T-cell (primary cell): ENCODE measurements at places on chromosomes 2 and 18. TPM values are rescaled to one million over a fixed set of nuclear protein-coding genes. Genes with fewer than 3 reads are reported as not detected.

GRCh38 chr18:50468807-50469206 lies 91.1 kb upstream of the MAPK4 start:
- no peaks in the 10 kb centered on the region for H3K4me1 ChIP-seq
- no peaks in the 10 kb centered on the region for H3K36me3 ChIP-seq
- no peak for DNase-seq
- H3K4me3 ChIP-seq: no peak overlapping the region

DNA sequence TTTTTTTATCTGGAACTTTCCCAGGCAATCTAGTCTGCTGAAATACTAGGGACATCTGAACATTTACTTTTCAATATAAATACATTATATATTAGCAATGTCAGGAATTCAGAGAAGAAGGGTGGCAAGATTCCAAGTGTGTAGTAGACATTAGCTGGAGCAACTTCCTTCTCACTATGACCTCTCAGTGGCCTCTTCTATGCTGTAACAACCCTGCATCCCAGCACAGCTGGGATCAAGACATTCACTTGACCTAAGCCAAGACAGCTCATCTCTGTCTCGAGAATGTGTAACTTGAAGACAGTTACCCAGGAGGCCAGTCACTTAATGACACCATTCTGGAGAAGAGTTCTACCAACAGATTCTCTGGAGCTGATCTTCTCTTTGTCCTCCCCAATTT lies 61.7 kb upstream of the RALBP1 start:
- no peak overlapping the region for H3K27ac ChIP-seq
- no peaks in the 10 kb centered on the region for H3K36me3 ChIP-seq
- no peaks in the 10 kb centered on the region for H3K27me3 ChIP-seq

DNA sequence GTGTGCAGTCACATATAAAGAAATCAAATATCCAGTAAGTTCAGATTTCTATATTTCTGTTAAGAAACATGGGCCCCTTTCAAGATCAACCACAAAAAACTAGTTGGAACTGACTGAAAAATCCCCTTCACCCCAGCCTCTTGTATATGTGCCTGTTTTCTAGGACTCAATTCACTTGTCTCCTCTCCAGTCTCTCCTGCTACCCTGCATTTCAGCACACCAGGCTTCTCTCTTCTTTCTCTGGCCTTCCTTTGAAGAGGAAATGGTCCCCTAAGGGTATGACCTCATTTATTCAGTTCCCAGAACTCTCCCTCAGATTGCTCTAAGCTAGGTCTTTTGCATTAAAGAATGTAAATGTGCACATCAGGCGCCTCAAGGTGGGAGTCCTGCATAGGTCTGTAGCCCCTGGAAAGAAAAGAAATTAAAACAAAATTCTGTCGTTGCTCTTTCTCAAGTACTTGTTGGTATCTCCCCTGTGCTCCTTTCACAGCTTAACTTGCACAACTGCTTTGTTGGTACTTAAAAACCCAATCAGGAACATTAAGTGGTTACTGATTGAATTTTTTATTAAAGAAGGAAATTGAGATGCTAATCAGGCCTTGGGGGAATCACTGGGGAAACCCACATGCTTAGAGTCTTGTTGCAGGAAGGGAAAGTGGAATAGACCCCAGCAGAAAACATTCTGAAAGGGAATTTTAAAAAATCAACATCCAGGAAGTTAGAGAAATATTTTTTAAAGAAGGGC lies 278.4 kb downstream of the AGPS start:
- no peak overlapping the region for H3K4me3 ChIP-seq
- DNase-seq: no peak
- no peak overlapping the region for H3K27ac ChIP-seq
- H3K36me3 ChIP-seq: no peaks in the 10 kb centered on the region
- H3K27me3 ChIP-seq: peaks cover 4% of the 10 kb centered on the region

Gene LHCGR
- total RNA-seq: not detected
